ENCODE measurements at places on chromosomes 4 and X.

GRCh38 chr4:177667687-177668086 lies 225.4 kb upstream of the AGA start:
- DNase-seq = no peak

- no peak for DNase-seq
Measured at GRCh38 chr4:108172231-108172752, 3.6 kb upstream of the LEF1 start.

- DNase-seq = no peak
Measured at GRCh38 chr4:92776080-92776479, 472.3 kb downstream of the GRID2 start.

DNA sequence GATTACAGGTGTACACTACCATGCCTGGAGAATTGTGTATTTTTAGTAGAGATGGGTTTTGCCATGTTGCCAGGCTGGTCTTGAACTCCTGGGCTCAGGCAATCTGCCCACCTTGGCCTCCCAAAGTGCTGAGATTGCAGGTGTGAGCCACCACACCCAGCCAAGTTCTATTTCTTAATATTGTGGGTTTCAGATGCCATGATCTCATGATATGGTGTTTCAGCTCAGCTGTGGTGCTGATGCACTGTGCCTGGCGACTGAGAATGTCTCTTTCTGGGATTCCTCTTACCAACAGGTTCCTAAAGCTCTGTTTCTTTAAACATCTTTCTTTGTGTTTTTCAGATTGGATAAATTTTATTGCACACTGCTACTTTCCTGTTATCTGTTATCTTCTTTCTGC lies 17.3 kb upstream of the NDUFC1 start:
- DNase-seq = no peak

GRCh38 chrX:115582616-115583495 lies 21.9 kb downstream of the PLS3 start:
- no peak for DNase-seq

Measured in D721Med (cell line).